ENCODE measurements at places on chromosomes 6 and 20.

- DNase-seq, result peak; percentile 16
These were observed 12.5 kb upstream of the TMEM30A start for GRCh38 chr6:75296811-75297779.

- no peak for DNase-seq
These were observed 33.4 kb downstream of the PLN start for GRCh38 chr6:118581489-118581959.

DNA sequence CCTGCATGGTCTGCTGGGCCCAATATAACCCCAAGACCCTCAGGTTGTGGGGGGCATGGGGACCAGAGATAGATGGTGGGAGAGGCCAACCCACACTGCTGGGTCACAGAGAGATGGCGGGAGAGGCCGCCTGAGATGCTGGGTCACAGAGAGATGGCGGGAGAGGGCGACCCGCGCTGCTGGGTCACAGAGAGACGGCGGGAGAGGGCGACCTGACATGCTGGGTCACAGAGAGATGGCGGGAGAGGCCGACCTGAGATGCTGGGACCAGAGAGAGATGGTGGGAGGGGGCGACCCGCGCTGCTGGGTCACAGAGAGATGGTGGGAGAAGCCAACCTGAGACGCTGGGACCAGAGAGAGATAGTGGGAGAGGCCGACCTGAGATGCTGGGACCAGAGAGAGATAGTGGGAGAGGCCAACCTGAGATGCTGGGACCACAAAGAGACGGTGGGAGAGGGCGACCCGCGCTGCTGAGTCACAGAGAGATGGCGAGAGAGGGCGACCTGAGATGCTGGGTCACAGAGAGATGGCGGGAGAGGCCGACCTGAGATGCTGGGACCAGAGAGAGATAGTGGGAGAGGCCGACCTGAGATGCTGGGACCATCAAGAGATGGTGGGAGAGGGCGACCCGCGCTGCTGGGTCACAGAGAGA lies 133.2 kb downstream of the DLL1 start:
- no peak for DNase-seq

GRCh38 chr6:33407132-33407718 lies 3.6 kb upstream of the PHF1 start:
- no peak for DNase-seq

DNA sequence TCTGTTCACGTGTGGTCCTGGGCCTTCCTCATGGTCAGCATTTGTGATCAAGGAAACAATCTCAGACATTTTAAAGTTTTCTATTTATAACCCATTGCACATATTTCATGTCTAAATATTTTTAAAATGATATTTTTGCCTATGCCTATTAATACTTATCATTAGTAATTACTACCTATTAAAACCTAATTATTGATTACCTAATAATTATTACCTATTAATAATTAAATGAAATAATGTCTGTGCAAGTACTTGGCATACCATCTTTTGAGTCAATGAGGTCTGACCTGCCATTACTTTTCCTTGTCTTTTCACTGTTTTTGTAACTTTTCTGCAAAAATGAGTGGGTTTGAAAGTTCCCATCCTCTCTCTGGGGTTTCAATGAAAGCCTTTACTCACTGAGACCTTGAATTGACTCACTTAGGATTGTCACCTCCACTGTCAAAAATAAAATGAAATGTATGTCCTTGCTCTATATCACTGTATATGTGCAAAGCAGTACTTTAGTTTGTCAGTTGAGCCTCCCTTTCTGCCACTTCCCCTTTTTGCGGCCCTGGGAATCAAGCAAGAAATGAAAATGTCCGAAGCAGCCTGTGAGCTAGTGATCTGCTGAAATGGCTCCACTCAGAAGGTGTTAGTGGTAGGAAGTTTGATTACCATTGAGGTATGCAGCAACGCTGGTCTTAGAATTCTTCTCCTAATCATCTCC lies 87.8 kb downstream of the L3MBTL3 start:
- DNase-seq, result peak; percentile 34

DNA sequence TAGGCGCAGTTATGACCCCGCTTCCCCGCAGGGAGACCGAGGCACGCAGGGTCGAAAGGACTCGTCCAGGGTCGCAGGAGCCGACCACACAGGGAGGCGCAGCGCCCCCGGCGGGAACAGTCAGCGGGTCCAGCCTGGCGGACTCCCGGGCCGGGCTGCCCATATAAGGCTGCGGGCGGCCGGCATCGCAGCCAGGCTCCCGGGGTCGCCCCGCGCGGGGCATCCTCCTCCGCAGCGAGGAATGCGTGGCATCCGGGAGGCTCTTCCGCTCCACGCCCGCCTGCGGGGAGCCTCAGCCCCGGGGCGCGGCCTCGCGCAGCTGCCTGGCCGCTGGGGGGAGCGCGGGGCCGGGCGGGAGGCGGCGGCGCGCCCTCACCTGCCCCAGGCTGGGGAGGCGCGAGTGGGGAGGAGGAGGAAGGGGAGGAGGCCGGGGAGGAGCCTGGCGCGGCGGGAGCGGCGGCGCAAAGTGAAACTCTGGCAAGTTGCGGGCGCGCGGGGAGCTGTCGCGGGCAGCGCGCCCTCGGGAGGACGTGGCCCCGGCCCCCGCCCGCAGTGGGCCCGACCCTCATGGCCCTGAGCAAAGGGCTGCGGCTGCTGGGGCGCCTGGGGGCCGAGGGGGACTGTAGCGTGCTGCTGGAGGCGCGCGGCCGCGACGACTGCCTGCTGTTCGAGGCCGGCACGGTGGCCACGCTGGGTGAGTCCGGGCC lies at the start of gene SYNJ2:
SYNJ2 (plus strand) TSS at position 469 of the 707 bp plus-strand sequence; CDS start at position 568, 99 bp downstream.
- DNase-seq, result peak; percentile 76

Measured in GDM1 (cell line).